ENCODE measurements at places on chromosomes 4 and X. TPM values are rescaled to one million over a fixed set of nuclear protein-coding genes. Genes with fewer than 3 reads are reported as not detected.

- H3K4me1 ChIP-seq, result peaks cover 37% of the 10 kb centered on the region
- no peak overlapping the region for H3K4me3 ChIP-seq
- DNase-seq, result no peak
- H3K36me3 ChIP-seq, result no peaks in the 10 kb centered on the region
- no peak overlapping the region for H3K27ac ChIP-seq
Measured at GRCh38 chr4:6888506-6889071, 21.0 kb upstream of the TBC1D14 start.

GRCh38 chr4:112897543-112897942, 151.9 kb upstream of the ANK2 start:
- no peak for DNase-seq
- no peaks in the 10 kb centered on the region for H3K27me3 ChIP-seq
- H3K4me1 ChIP-seq, result peaks cover 26% of the 10 kb centered on the region
- no peaks in the 10 kb centered on the region for H3K36me3 ChIP-seq

- no peak overlapping the region for H3K27ac ChIP-seq
- no peaks in the 10 kb centered on the region for H3K27me3 ChIP-seq
- no peaks in the 10 kb centered on the region for H3K4me1 ChIP-seq
- no peaks in the 10 kb centered on the region for H3K36me3 ChIP-seq
- no peak overlapping the region for H3K4me3 ChIP-seq
Measured at GRCh38 chr4:48429709-48430474, 53.3 kb upstream of the SLC10A4 start.

DNA sequence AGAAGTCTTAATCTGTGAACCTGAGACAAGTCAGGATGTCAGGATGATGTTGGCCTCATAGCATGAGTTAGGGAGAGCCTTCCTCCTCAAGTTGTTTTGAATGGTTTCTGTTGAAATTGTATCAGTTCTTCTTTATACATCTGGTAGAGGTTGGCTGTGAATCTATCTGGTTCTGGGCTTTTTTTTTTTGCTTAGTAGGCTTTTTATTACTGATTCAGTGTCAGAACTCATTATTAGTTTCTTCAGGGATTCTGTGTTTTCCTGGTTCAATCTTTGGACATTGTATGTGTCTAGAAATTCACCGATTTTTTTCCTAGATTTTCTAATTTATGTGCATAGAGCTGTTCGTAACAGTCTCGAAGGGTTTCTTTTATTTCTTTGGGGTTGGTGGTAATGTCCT, 14.9 kb downstream of the GLUD2 start:
- no peak overlapping the region for H3K27ac ChIP-seq
- H3K4me3 ChIP-seq, result no peak overlapping the region
- DNase-seq, result no peak
- H3K4me1 ChIP-seq, result no peaks in the 10 kb centered on the region

DNA sequence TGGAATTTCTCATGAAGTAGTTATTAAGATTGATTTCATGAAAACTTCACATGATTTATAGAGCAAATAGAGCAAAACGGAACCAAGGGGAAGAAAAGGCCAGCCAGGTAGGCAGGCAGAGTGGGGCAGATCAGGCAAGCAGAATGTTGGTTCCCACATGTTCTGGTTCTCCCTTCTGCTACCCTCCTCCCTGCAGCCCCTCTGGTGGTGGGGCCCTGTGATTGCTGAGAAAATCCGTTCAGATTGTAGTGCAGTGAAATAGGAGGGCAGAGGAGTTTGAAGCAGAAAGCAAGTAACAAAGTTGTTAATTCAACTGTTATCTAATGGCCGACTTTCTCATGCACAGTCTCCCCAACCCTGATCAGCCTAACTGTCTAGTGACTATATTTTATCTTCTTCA, 185.3 kb downstream of the MID1IP1 start:
- no peak for DNase-seq
- H3K4me1 ChIP-seq, result no peaks in the 10 kb centered on the region
- H3K27me3 ChIP-seq, result no peaks in the 10 kb centered on the region
- no peak overlapping the region for H3K4me3 ChIP-seq
- no peaks in the 10 kb centered on the region for H3K36me3 ChIP-seq

- no peaks in the 10 kb centered on the region for H3K27me3 ChIP-seq
- H3K4me3 ChIP-seq, result no peak overlapping the region
- no peaks in the 10 kb centered on the region for H3K4me1 ChIP-seq
- no peaks in the 10 kb centered on the region for H3K36me3 ChIP-seq
- no peak overlapping the region for H3K27ac ChIP-seq
Measured at GRCh38 chrX:1442724-1443367, 9.9 kb downstream of the ASMTL start.

GRCh38 chrX:137031039-137031438, 2.8 kb downstream of the GPR101 start:
- H3K27ac ChIP-seq, result no peak overlapping the region
- H3K27me3 ChIP-seq, result peaks cover 61% of the 10 kb centered on the region
- no peak overlapping the region for H3K4me3 ChIP-seq
- DNase-seq, result no peak
- H3K36me3 ChIP-seq, result no peaks in the 10 kb centered on the region

DNA sequence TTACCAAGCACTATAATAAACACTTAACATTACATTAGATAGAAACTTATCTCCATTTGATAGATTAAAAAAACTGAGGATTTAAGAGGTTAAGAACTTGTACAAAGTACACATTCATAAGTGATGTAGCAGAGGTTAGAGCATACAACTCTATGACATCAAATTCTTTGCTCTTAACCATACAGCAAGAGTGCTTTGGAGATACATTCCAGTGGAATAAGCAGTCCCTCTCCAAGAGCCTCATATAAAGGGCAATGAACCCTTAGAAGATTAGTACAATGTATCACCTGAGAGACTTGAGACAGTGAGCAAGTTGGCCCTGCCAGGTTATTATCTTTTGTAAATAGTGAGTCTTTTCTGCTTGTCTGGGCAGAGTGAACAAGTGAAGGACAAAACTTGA, 600.4 kb upstream of the CT83 start:
- H3K36me3 ChIP-seq, result no peaks in the 10 kb centered on the region
- no peaks in the 10 kb centered on the region for H3K27me3 ChIP-seq
- DNase-seq, result no peak
- no peak overlapping the region for H3K27ac ChIP-seq

DNA sequence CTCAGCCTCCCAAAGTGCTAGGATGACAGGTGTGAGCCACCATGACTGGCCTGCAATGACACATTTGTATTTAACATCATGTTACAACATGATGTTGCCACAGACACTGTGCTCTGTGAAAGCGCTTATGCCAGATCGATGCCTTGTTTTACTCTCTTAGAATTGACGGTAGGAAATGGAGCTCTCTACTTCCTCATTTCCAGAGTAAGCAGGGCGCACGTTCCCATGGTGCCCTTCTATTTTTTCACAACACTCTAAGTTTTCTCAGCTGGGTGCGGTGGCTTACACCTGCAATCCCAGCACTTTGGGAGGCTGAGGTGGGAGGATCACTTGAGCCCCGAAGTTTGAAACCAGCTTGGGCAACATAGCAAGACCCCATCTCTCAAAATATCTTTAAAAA, 60.7 kb upstream of the DHRSX start:
- no peak overlapping the region for H3K27ac ChIP-seq
- H3K27me3 ChIP-seq, result no peaks in the 10 kb centered on the region
- DNase-seq, result no peak
- peaks cover 5% of the 10 kb centered on the region for H3K36me3 ChIP-seq
- H3K4me3 ChIP-seq, result no peak overlapping the region

- no peaks in the 10 kb centered on the region for H3K36me3 ChIP-seq
- no peaks in the 10 kb centered on the region for H3K27me3 ChIP-seq
- DNase-seq, result no peak
Measured at GRCh38 chr4:173152104-173152503, 16.5 kb upstream of the GALNT7 start.

DNA sequence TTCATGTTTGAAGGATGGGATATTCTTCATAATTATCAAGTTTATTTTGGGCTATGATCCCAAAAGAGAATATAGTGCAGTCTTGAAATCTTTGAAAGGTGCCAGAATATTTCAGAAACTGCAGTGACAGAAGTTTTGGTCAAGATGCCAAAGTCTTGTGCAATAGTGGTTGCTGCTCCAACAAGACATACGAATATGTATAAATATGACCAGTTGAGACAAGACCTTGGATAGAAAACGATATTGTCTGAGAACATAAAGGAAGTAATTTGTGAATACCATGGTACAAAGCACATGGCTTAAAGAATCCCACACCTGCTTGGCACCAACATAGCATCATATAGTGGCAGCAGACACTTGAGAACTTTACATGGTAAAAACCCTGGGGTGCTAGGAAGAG, 48.6 kb upstream of the AMELX start:
- no peak overlapping the region for H3K27ac ChIP-seq
- no peak overlapping the region for H3K4me3 ChIP-seq

DNA sequence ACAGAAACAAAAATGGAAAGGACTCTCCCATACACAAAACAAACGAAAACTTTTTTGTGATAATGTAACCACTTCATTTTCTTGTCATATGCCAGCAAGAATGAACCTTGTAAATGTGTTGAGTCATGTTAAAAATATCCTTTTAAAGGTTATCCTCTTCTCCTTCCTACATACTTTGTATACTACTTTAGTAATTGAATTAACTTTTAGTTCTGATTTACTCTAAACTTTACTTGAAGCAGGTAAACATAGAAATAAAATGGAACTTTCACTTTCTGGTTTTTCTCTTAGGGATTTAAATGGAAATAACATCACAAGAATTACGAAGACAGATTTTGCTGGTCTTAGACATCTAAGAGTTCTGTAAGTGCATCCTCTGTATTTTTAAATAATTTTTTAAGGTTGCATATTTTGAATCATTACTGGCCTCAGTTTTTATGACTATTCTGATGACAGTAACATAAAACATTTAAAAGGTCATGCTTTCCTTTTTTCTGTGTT, 4.7 kb downstream of the SLIT2 start:
- DNase-seq, result no peak
- H3K36me3 ChIP-seq, result no peaks in the 10 kb centered on the region
- H3K27me3 ChIP-seq, result peaks cover 12% of the 10 kb centered on the region
- peak overlapping the region; percentile 50 for H3K4me3 ChIP-seq
- H3K4me1 ChIP-seq, result no peaks in the 10 kb centered on the region

DNA sequence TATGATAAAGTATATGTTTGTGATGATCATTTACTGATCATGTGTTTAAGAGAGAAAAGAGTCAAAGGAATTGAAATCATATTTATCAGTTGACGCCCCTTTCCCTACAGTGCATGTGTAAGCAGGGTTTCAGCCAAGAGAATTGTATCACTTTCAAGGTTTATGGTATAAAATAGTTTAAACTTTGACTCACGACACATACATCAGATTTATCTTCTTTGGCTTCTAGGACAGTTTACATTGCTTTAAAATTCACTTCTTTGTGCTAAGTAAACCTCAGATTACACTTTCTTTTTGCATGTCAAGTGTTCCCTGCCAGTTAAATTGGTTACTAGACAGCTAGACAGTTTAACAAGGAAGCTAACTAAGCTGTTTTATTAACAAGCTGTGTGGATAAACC, 86.3 kb upstream of the MYOZ2 start:
- H3K4me3 ChIP-seq, result no peak overlapping the region
- no peak for DNase-seq
- no peaks in the 10 kb centered on the region for H3K36me3 ChIP-seq
- no peak overlapping the region for H3K27ac ChIP-seq
- no peaks in the 10 kb centered on the region for H3K27me3 ChIP-seq
- H3K4me1 ChIP-seq, result no peaks in the 10 kb centered on the region

DNA sequence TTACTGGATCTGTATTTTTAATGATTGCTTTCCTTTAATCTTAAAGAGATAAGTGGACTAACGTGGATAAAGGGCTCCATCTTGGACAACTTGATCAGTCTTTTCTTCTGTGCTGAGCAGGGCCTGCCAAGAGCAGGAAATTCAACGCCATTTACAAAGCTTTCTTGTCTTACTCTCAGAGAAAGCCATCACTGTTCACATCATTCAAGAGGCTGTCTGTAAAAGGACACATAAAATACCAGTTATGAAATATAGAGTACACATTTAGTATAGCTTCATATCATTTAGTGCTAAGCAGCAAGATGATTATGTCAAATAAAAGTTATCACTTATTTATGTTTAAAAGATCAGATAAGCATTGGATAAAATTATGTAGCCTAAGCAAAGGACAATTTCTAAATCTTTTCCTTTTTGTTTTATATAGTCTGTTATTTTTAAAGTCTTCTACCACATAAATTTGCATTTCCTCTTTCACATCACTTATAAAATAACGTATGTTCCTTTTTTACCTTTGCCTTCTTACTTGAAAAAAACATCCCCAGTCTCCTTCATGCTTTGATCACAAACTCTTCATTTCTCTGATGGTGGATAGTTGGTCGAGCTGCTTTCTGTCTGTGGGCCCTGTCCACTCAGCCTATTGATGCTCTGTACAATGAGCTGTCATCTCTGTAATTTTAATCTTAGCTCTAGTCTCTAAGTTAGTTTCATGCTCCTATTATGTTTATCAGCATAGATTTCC, 2.1 kb upstream of the CCNG2 start:
- no peaks in the 10 kb centered on the region for H3K27me3 ChIP-seq
- DNase-seq, result no peak
- H3K27ac ChIP-seq, result no peak overlapping the region
- H3K36me3 ChIP-seq, result no peaks in the 10 kb centered on the region
- no peak overlapping the region for H3K4me3 ChIP-seq
- peaks cover 36% of the 10 kb centered on the region for H3K4me1 ChIP-seq

- no peak overlapping the region for H3K4me3 ChIP-seq
- DNase-seq, result no peak
- H3K27me3 ChIP-seq, result no peaks in the 10 kb centered on the region
- no peaks in the 10 kb centered on the region for H3K36me3 ChIP-seq
Measured at GRCh38 chr4:85940151-85940550, 419.7 kb downstream of the MAPK10 start.

FAM193A gene
- 54.6 TPM for total RNA-seq

H2BW2 gene
- not detected for total RNA-seq

VCX gene
- not detected for total RNA-seq

GK gene
- total RNA-seq, result 2.8 TPM

CCNA2 gene
- 5.2 TPM for total RNA-seq

MEPE gene
- not detected for total RNA-seq

NWD2 gene
- total RNA-seq, result not detected

AR gene
- total RNA-seq, result 17.6 TPM

NLRP2B gene
- total RNA-seq, result not detected

SGMS2 gene
- total RNA-seq, result 80.8 TPM
